ENCODE measurements at places on chromosomes 1 and 21.

GRCh38 chr1:84750110-84750730 is 60.0 kb upstream of the SSX2IP start:
- DNase-seq: no peak

- no peak for DNase-seq
Observed at GRCh38 chr1:172726740-172727139, 67.8 kb downstream of the FASLG start.

DNA sequence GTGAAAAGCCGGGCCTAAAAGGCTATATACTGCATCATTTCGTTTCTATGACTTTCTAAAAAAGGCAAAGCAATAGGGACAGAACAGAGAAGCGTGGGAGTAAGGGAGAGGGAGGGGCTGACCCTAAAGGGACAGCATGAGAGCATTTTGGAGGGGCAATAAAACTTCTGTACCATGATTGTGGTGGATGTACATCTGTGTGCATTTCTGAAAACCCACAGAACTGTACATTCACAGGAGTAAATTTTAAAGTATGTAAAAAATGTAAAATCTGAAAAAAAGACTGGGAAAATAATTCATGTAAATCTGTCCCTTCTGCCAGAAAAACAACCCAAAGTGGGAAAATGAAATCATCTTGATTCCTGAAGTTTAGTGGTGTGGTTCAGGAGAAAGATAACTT is 235.4 kb downstream of the CENPF start:
- DNase-seq: no peak

- DNase-seq: no peak
Observed at GRCh38 chr1:153430166-153430553, 13.8 kb downstream of the S100A7A start.

DNA sequence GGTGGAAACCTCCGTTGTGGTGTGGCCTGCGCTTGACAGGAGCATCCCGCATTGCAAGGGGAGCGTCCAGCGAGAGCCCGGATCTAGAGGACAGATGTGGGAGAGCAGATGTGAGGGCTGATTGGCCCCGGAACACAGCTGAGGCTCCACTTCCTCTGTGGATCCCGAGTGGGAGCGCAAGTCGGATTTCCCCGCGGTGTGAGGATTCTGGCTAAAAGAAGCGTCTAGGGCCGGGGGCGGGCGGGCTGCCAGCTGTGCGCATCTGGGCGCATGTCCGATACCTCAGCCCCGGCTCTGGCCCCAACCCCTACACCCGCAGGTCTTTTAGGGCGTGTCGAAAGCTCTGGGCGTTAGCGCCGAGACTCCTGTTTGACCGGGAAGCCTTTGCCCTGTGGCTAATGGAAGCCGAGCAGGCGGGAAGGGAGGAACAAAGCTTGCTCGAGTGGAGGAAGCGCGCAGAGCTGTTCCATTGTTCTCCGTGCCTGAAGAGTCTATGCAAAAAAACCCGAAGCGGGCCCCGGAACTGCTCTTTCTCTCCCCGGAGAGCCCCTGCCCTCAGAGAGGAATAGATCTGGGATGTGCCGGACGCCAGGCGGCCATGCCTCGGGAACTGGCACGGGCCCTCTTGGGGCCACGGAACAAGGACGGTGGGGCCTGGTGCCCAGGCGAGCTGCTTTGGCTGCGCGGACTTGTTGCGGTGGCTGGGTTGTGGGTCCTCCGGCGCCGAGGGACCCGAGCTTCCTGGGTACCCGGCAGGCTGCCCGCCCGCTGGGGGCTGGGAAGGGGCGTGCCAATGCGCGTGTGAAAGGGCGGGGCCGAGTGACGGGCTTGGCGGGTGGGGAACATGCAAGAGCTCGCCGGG is 111.1 kb downstream of the NAV1 start:
- no peak for DNase-seq

GRCh38 chr1:62265956-62266935 is 53.0 kb downstream of the KANK4 start:
- DNase-seq: no peak

DNA sequence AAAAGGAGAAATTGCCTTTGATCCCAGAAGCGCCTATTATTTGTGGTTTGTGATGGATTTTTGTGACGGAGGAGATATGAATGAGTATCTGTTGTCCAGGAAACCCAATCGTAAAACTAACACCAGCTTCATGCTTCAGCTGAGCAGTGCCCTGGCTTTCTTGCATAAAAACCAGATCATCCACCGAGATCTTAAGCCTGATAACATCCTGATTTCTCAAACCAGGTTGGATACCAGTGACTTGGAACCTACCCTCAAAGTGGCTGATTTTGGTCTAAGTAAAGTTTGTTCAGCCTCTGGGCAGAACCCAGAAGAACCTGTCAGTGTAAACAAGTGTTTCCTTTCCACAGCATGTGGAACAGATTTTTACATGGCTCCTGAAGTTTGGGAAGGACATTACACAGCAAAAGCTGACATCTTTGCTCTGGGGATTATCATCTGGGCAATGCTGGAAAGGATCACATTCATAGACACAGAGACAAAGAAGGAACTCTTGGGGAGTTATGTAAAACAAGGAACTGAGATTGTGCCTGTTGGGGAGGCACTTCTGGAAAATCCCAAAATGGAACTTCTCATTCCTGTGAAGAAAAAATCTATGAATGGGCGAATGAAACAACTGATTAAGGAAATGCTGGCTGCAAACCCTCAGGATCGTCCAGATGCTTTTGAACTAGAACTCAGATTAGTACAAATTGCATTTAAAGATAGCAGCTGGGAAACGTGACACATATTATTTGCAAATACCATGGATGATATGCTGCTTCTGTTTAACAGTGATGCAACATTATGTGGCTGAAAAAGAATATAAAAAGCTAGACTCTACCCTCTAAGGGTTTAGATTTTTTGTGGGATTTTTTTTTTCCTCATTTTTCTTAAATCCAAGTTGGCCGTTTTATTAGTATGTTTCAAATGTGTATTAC is 10.5 kb downstream of the PDIK1L start:
- DNase-seq: no peak

DNA sequence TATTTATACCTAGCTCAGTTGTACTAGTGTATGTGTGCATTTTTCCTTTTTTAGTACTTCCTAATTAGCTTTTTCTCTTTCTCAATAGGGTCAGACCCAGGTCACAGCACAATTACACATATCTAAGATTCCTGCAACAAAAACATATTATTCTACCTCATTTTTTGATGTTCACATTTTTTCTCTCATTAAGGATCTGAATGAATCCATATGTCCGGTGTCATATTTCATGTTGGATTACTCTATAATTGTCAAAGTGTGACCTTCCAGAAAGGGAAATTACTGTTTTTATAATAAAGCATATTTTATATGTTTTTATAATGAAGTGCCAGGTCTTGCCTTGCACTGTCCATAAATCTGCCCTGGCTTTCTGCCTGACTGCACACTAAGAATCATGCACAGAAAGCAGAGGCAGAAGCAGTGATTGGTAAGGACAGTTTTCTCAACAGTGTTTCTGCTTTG is 143.7 kb downstream of the KCNT2 start:
- no peak for DNase-seq

DNA sequence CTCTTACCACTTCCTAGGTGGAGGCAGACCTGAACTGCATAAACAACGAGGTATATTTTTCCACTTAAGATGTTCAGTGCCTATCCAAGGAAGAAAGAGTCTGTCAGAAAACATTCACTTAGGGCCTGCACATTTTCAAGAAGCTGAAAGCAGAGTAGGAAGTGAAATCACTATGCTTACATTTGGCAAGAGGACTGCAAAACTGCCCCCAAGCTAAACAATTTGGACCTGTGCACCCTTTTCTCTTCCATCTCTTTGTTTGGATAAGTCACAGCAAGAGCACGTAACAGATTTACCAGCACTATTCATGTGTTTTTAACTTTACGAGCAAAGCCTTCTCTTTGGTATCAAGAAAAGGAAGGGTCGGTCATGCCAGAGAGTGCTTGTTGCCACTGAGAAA is 13.2 kb upstream of the BEND5 start:
- no peak for DNase-seq

Measured in GM19239 (cell line).